ENCODE measurements at places on chromosomes 2 and 18.

- DNase-seq, result no peak
Observed at GRCh38 chr18:12238826-12239225, 15.3 kb upstream of the CIDEA start.

DNA sequence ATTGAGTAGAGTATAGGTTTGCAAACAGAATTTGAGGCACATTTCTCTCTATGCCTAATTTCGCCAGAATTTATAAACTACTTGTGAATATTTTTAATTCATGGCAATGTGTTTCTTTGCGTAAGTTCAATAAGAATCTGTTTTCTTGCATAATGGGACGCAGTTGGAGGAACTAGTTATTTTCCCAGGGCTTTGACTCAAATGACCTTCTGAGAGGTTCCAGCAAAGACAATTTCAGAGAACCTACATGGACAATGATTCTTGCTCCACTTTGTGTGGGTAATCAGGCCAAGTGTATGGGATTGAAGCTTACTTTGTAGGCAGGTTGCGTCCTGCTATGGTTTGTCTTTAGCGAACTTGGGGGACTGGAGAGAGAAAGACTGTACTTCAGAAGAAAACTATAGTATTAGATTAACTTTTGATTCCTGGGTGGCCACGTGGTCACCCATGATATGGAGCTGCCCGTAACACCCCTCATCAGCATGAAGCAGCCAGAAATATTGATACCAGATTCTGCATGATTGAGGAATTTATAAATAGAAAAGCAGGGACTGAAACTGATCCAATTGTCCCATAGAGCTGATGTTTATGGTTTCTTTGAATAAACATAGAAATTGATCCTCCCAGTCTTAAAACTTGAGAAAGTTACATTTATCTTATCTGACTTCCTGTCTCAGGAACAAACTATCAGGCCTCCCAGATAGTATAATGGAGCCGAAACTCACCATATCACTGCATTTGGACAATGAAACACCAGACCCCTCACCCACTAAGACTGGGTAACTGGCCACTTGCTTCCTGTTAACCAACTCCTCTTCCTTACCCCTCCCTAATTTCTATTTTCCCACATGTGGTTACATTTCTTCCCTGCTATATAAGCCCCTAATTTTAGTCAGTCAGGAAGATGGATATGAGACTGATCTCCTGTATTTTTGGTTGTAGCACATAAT is 815.3 kb upstream of the HS6ST1 start:
- no peak for DNase-seq

DNA sequence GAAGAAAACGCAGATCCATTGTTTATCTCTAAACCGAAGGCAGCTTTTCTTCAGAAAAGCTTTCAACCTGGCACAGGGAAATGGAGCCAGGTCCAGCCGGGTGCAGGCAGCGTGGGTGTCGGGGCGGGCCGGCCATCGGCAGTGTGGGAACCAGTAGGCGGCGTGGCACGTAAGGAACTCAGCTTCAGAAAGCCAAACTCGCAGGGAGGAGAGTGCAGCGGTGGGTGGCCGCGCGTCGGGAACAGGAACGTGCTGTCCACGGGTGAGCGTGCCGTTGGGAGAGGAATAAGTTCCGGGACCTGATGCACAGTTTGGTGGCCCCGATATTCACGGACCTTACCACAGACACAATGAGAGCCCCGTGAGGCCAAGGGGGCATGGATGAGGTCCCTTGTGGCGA is 270.4 kb downstream of the TWIST2 start:
- DNase-seq, result no peak

- no peak for DNase-seq
Observed at GRCh38 chr2:74037379-74037860, 52.7 kb downstream of the TET3 start.

GRCh38 chr18:54116541-54117257 is 107.8 kb downstream of the MBD2 start:
- no peak for DNase-seq

DNA sequence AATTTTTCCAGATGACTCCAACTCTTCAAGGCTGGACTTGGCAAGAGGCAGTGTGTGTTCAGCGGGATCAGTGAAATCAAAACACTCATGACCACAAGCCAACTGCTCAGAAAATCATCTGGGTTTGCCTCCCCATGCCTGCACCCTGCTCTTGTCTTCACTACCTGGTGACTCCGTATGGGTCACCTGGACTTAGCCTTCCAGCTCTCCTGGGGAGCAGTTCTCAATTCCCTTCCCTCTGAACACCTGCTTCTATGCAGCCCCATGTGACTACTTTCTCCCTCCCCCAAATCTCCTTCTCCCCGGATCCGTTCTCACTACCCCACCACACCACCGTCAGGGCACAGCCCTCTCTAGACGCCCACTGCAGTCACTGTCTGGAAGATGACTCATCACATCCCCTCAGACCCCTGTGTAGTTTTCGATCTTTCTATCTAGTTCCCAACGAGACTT is 130.2 kb upstream of the ID2 start:
- no peak for DNase-seq

- DNase-seq, result no peak
Observed at GRCh38 chr2:59181347-59181746, 940.2 kb upstream of the FANCL start.

DNA sequence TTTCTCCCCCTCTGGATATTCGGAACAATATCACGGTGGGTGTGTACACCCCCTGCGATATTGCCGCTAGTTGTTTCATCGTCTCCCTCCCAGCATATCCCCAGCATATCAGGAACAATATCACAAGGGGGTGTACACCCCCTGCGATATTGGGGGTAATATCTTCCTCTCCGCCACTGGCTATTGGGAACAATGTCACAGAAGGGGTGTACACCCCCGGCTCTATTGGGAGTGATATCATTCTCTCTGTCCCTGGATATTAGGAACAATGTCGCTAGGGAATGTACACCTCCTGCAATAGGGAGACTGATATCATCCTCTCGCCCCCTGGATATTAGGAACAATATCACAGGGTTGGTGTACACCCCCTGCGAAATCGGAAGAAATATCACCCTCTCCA is 1932.0 kb downstream of the SUCLG1 start:
- DNase-seq, result no peak

DNA sequence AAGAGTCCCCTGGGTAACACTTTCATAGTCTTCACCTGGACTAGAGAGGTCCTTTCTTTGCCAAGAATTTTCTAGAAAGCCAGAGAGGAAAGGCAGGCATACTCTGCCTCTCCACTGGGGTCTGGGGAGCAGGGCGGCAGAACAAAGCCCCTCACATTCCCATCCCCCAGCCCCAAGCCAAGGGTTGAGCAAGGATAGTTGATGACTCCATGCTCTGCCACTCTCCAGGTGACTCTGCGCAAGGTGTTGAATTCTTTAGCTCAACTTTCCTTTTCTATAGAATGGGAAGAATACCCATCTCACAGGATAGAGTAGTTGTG is 2.9 kb upstream of the GDF7 start:
- DNase-seq, result no peak

DNA sequence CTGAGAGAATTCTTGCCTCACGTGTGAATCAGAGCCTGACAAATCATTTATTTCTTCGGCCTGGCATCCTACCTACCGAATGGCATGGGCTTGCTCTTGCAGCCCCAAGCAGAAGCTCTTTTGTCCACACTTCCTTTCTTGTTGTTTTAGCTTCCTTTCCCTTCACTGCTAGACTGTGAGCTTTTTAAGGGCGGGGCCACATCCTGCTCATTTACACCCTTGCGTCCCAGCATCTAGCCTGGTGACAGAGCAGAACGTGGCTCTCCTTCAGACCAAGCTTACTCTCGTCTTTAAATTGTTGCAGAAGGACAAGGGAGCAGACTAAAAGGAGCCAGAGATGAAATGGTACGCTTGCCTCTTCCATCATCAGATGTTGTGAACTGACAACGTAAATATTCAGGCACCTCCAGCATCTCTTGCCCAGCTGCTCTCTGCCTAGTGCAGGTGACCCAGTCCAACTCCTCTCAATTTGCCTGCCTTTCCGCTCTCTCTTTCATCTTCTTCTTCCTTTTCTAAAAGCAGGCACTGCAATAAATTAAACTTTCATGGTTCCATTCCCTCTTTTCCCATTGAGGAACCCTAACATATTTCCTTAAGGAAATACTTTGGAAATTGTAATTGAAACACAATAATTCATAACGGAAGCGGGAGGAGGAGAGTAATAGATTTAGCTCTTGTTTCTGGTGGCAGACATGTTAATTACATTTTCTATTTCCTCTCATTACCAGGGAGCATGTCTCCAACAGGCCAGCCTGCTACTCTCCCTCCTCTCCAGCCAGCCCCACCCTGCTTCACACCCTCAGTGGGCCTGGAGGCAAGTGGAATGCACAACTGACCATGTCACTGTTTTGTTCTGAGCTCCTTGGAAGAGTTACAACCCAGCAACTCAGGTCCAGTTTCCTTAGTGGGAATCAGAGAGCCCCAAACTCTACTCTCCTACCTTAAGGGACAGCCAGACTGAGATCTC is 228.1 kb upstream of the TRIB2 start:
- peak; percentile 45 for DNase-seq

GRCh38 chr2:1990724-1991123 is 246.4 kb upstream of the PXDN start:
- no peak for DNase-seq

- DNase-seq, result no peak
Observed at GRCh38 chr2:239302083-239302807, 98.6 kb downstream of the HDAC4 start.

DNA sequence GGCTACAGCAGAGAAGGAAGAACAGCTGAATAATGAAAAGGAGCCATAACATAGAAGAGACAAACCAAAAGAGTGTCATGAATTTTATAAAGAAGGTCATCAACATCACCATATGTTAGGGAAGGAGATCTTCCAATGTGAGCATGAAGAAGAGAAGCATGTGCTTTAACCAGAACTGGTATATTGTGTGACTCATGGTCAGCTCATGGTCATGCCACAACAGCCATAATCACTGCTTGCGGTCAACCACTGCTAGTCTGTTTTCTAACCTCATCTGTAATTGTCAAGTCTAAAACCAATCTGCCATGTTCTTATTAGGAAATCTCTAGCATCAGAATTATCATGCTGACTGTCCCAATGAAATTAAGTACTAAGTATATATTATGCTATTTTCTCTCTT is 204.1 kb upstream of the VRK2 start:
- no peak for DNase-seq

GRCh38 chr2:63788071-63788470 is 53.6 kb upstream of the UGP2 start:
- no peak for DNase-seq

GRCh38 chr2:165674780-165675179 is 119.3 kb downstream of the GALNT3 start:
- no peak for DNase-seq

GRCh38 chr18:71485611-71486010 is 1058.5 kb downstream of the CBLN2 start:
- no peak for DNase-seq

GRCh38 chr18:43312891-43313290 is 35.6 kb upstream of the SYT4 start:
- DNase-seq, result no peak

DNA sequence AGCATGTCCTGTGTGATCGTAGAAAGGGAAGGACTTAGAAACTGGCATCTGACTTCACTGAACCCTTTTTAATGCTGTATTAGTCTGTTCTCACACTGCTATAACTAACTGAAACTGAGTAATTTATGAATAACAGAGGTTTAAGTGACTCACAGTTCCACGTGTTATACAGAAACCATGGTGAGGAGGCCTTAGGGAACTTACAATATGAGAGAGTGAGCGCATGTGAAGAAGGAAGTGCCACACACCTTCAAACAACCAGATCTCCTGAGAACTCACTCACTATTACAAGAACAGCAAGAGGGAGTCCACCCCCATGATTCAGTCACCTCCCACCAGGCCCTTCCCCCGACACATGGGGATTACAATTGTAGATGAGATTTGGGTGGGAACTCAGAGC is 811.3 kb downstream of the CPS1 start:
- no peak for DNase-seq

DNA sequence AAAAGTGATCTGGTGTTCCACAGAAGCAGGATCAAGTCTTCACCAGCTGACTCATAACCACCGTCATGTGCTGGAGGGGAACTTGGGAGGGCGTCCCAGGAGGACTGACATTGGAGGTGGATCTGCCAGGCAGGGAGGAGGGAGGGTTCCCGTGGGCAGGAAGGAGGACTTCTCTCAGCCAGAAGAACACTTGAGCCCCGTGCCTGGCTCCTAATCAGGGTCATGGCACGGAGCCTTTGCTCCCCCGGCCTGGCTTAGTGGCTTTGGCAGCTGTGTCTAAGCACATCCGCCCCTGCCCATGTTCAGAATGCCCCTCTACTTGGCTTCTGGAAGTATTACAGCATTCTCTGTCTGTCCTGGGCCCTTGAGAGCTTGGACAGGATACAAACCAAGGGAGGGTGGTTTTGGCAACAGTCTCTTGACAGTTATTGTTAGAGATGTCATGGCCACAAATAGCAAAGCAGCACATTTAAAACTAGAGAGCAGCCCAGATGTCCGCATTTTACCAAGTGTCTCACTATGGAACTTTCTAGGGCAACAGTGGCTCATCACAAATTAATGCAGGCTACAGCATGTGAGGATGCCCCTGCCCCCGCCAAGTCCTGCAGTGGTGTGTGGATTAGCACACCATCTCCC is 11.5 kb downstream of the PPP1R7 start:
- no peak for DNase-seq

GRCh38 chr2:96789245-96789617 is 26.8 kb upstream of the CNNM3 start:
- no peak for DNase-seq

DNA sequence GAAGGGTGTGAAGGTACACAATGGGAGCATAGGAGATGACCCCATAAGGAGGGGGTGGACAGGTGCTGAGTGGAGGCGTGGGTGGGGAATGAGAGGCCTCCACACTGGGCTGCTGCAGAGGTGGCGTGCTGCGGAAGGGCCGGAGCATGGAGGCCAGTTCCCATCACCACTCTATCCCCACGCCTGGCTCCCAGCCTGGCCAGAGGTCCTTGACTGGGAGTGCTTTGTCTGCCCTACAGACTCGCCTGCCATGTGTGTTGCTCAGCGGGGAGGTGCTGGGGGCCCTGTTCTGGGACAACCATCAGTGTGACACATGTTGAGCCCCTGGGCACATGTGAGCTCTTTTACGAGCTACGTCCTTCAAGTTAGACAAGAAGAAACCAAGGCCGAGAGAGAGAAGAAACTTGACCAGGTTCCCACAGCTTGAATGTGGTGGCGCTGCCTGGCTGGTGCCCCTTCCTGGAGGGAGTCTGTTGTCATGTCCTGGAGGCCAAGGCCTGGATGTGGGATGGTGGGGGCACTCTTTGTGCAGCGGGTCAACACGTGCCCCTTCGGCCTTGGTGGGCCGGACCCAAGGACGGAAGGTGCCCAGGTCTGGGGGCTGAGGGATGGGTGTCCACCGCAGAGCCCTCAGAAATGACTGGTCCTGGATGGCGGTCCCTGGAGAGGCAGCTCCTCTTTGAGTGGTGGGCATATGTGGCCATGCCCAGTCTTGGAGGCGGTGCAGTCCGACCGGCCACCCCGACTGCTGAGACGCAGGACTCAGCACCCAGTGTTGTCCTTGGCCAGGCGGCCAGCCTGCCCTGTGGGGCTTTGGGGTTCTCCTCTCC is 1.2 kb upstream of the INPP5D start:
- DNase-seq, result no peak

DNA sequence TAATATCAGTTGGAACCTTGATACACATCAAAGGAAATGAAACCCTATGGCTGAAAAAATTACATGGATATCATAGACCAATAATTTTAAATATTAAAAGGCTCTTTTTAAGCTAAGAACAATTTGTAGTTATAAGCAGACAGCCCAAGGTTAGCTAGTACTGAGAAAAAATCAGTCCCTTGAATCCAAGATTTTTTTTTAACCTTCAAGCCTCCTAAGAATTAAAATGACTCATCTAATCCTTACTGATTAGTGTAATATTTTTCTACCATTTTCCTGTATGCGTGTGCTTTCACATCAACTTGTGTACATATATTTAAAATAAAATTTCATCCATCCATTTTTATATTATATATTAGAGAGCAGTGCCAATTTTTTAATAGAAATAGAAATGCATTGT is 1004.9 kb upstream of the ZEB2 start:
- no peak for DNase-seq
